ENCODE measurements at places on chromosomes 4 and X. TPM values are rescaled to one million over a fixed set of nuclear protein-coding genes. Genes with fewer than 3 reads are reported as not detected.

GRCh38 chr4:152682143-152682941 is 2.5 kb upstream of the TMEM154 start:
- H3K4me3 ChIP-seq = no peak overlapping the region
- no peaks in the 10 kb centered on the region for H3K36me3 ChIP-seq
- H3K27me3 ChIP-seq = no peaks in the 10 kb centered on the region
- DNase-seq = no peak
- H3K27ac ChIP-seq = no peak overlapping the region
- peaks cover 4% of the 10 kb centered on the region for H3K4me1 ChIP-seq

GRCh38 chr4:64001229-64001898 is 407.9 kb downstream of the TECRL start:
- no peaks in the 10 kb centered on the region for H3K4me1 ChIP-seq
- no peak overlapping the region for H3K4me3 ChIP-seq
- no peaks in the 10 kb centered on the region for H3K36me3 ChIP-seq
- no peak for DNase-seq
- H3K27me3 ChIP-seq = no peaks in the 10 kb centered on the region

- no peaks in the 10 kb centered on the region for H3K27me3 ChIP-seq
- H3K36me3 ChIP-seq = no peaks in the 10 kb centered on the region
- H3K4me3 ChIP-seq = no peak overlapping the region
- no peak for DNase-seq
- H3K4me1 ChIP-seq = no peaks in the 10 kb centered on the region
Measured at GRCh38 chr4:24175707-24176106, 285.9 kb upstream of the PPARGC1A start.

- no peak overlapping the region for H3K4me3 ChIP-seq
- DNase-seq = no peak
- no peaks in the 10 kb centered on the region for H3K27me3 ChIP-seq
- no peak overlapping the region for H3K27ac ChIP-seq
- H3K36me3 ChIP-seq = no peaks in the 10 kb centered on the region
- H3K4me1 ChIP-seq = no peaks in the 10 kb centered on the region
Measured at GRCh38 chr4:180641495-180641894, 1601.7 kb upstream of the TENM3 start.

DNA sequence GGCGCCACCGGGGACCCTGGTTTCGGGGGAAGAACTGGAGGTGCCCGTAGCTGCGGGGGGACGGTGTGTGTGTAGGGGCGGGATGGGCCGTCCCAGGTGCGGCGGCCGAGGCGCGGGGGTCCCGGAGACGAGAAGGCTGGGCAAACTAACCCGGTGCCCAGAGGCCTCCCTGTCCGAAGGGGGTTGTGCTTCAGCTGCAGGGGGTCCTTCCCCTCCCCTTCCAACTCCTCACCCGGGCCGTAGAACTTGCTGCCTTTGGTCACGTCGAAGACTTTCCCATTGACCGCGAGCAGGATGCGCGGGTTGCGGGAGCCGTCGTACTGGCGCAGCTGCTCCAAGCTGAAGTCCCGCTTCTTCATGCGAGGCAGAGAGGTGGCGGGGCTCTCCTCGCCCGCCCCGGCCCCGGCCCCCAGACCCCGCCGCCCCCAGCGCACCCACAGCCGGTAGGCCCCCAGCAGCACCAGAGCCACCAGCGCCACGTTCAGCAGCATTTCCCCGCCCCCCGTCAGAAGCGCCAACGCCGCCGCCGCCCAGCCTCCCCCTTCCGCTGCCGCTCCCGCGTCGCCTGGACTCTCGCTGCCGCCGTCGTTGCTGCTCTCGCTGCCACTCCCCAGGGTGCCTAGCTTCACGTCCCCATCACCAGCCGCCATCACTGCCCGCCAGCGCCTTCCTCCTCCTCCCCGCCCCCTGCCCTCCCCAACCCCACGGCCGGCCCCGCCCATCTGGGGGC is at the start of gene PGRMC2:
TSS of gene PGRMC2 (minus strand) at position 673 of the 730 bp plus-strand sequence. CDS start at position 650, 23 bp downstream.
- peak within 1 kb of the TSS; percentile 19 for H3K27ac ChIP-seq
- H3K27me3 ChIP-seq = no peaks in the 10 kb centered on the region
- no peaks in the 10 kb centered on the region for H3K4me1 ChIP-seq
- peaks cover 28% of the 10 kb centered on the region for H3K36me3 ChIP-seq
- H3K4me3 ChIP-seq = peak within 1 kb of the TSS; percentile 95

DNA sequence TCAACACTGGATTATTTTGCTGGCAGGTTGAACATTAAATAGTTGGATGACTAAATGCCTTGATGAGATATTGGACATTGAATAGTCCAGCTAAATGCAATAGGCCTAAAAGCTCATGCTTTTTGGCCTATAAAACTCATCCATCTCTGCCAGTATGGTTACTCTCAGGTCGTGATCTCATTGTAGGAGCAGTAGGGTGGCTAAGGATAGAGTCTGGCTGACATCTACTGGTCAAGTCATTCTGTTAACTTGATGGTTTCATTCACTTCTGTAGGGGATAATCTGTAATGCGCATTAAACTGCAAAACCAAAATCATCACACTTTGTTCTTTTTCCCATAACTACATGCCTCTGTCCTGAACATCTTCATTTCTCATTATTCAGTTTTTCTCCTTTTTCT is 227.0 kb downstream of the DKK2 start:
- no peak overlapping the region for H3K27ac ChIP-seq
- H3K4me3 ChIP-seq = no peak overlapping the region
- no peaks in the 10 kb centered on the region for H3K4me1 ChIP-seq
- H3K27me3 ChIP-seq = no peaks in the 10 kb centered on the region
- no peak for DNase-seq

TEC gene
- total RNA-seq = 1.7 TPM

HSFX1 gene
- 0.50 TPM for total RNA-seq

DNA sequence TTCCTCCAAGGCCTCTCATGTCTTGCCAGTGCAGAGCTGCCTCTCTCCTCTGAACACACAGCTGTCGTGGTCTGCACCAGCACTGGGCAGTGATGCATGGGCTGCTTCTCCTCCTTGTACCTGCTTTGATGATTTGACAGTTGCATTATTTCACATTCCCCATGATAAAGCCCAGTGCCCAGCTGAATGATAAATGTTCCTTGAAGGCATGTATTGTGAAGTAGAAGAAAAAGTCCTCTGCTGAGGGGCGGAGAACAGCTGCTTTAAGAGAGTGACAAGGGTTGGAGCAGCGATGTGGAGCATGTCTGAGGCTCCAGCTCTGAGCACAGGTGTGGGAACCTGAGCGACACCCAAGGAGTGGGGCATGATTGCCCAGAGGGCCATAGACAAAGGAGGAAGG is 21.1 kb upstream of the TRIM2 start:
- no peaks in the 10 kb centered on the region for H3K27me3 ChIP-seq
- H3K4me1 ChIP-seq = no peaks in the 10 kb centered on the region
- no peak overlapping the region for H3K4me3 ChIP-seq
- H3K27ac ChIP-seq = no peak overlapping the region
- no peak for DNase-seq
- no peaks in the 10 kb centered on the region for H3K36me3 ChIP-seq

GRCh38 chrX:18099745-18100144 is 120.9 kb downstream of the BEND2 start:
- peaks cover 17% of the 10 kb centered on the region for H3K36me3 ChIP-seq
- H3K27me3 ChIP-seq = no peaks in the 10 kb centered on the region
- DNase-seq = no peak
- no peak overlapping the region for H3K4me3 ChIP-seq

GRCh38 chr4:101604976-101605375 is 185.6 kb upstream of the BANK1 start:
- H3K27ac ChIP-seq = no peak overlapping the region
- H3K4me1 ChIP-seq = no peaks in the 10 kb centered on the region
- H3K4me3 ChIP-seq = no peak overlapping the region
- peaks cover 7% of the 10 kb centered on the region for H3K36me3 ChIP-seq
- H3K27me3 ChIP-seq = no peaks in the 10 kb centered on the region

DNA sequence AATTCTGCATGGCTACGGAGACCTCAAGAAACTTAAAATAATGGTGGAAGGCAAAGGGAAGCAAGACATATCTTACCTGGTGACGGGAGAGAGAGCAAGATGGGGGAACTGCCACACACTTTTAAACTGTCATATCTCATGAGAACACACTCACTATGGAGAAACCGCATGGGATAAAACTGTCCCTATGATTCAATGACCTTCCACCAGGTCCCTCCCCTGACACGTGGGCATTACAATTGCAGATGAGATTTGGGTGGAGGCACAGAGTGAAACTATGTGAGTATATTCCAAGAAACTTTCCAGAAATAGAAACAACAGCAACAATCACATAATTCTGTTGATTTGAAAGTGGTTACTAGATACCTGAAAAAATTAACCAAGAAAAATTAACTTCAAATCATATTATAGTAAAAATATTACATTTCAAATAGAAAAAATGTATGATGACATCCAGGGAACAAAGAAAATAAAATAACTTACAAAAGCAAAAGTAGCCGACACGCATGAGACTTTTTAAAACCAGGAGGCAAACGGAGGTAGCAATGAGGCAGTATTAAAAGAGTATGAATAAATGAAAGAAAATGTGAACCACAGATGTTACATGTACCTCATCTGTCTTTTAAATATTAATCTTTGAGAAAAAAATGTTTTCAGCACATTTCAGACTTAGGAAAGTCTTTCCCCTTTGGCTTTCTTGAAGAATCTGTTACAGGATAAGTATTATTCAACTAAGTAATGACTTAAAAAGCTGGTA is 879.5 kb downstream of the TECRL start:
- no peaks in the 10 kb centered on the region for H3K36me3 ChIP-seq
- no peaks in the 10 kb centered on the region for H3K27me3 ChIP-seq
- no peak for DNase-seq
- H3K4me3 ChIP-seq = no peak overlapping the region

LDB2 gene
- total RNA-seq = 25.8 TPM

- H3K4me3 ChIP-seq = no peak overlapping the region
- no peaks in the 10 kb centered on the region for H3K36me3 ChIP-seq
- DNase-seq = no peak
- H3K27ac ChIP-seq = no peak overlapping the region
Measured at GRCh38 chrX:30414144-30414543, 105.0 kb upstream of the NR0B1 start.

DNA sequence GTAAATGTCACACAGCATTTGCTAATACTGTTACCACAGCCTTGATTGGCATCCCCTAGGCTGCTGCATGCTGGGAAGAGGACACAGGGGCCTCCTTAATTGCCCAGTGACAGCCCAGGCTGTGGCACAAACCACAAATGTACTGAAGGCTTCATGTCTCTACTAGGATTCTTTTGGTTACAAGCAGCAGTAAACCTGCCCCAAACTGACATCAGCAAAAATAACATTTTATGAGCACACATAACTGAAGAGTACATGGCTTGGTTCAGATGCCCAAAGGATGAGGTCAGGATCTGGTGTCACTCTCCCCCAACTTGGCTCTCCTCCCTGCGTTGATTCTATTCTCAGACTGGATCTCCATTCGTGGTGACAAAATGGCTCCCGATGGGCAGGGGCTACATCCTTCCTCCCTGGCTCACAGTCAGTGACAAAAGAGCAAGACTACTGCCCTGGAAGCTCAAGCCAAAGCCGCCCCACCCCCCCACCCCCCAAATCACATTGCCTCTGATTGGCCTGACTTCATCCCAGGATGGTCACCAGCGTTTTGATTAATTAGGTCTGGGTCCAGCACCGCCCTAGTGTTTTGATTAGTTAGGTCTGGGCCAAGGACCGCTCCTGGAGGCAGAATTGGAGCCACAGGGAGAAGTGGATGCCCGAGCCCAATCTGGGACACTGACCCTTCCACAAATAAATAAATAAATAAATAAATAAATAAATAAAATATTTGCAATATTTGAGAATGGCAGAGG is 180.5 kb upstream of the RBPJ start:
- DNase-seq = no peak
- no peaks in the 10 kb centered on the region for H3K4me1 ChIP-seq
- no peaks in the 10 kb centered on the region for H3K27me3 ChIP-seq
- H3K4me3 ChIP-seq = no peak overlapping the region

GRCh38 chr4:13215560-13215959 is 268.6 kb downstream of the RAB28 start:
- H3K4me1 ChIP-seq = no peaks in the 10 kb centered on the region
- no peaks in the 10 kb centered on the region for H3K27me3 ChIP-seq
- H3K4me3 ChIP-seq = no peak overlapping the region
- peaks cover 9% of the 10 kb centered on the region for H3K36me3 ChIP-seq
- no peak for DNase-seq
- no peak overlapping the region for H3K27ac ChIP-seq

DNA sequence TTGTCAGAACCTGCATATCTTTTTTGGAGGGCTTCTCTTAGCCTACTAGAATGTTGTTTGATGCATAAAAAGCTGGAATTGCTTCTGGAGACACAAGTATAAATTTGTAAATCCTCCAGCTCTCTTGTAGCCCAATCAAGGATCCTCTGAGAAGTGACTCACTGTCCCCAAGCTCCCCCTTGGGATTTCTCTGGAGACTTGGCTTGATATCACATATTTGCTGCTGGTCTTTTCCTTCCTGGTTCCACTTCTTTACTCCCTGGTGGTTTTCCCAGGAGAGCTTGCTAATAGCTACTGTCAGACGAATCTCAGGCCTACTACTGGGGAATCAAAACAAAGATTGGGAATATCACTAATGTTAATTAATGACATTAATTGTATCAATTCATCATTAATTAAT is 173.1 kb downstream of the STK32B start:
- H3K27me3 ChIP-seq = no peaks in the 10 kb centered on the region
- no peak overlapping the region for H3K27ac ChIP-seq
- H3K36me3 ChIP-seq = peaks cover 8% of the 10 kb centered on the region
- no peaks in the 10 kb centered on the region for H3K4me1 ChIP-seq
- no peak overlapping the region for H3K4me3 ChIP-seq

DNA sequence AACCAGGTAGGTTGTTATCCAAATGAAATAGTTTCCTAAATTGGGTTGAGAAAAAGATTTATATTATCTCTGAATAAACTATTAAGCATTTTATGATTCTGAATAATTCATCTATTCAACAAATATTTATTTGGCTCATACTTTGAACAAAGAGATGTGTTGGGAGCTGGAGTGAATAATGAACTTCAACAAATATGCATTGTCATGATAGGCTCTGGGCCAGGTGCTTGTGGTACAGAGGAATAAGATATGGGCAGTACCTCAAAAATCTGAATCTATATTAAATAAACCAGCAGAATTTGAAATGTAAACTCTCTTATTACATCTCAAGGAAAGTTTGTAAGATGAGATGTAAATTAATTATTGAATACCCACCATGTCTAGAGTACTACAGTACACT is 75.7 kb upstream of the DCLK2 start:
- H3K36me3 ChIP-seq = no peaks in the 10 kb centered on the region
- H3K4me3 ChIP-seq = no peak overlapping the region
- DNase-seq = no peak

- peak; percentile 91 for DNase-seq
- H3K36me3 ChIP-seq = peaks cover 26% of the 10 kb centered on the region
- peaks cover 13% of the 10 kb centered on the region for H3K4me1 ChIP-seq
- H3K4me3 ChIP-seq = no peak within 1 kb of the TSS
- H3K27ac ChIP-seq = peak within 1 kb of the TSS; percentile 21
Measured at GRCh38 chr4:137531986-137532868, at the start of gene PCDH18. TSS of gene PCDH18 (minus strand) at chr4:137532494. CDS start at chr4:137532088, 406 bp downstream.

GLRA3 gene
- total RNA-seq = 0.09 TPM

DNA sequence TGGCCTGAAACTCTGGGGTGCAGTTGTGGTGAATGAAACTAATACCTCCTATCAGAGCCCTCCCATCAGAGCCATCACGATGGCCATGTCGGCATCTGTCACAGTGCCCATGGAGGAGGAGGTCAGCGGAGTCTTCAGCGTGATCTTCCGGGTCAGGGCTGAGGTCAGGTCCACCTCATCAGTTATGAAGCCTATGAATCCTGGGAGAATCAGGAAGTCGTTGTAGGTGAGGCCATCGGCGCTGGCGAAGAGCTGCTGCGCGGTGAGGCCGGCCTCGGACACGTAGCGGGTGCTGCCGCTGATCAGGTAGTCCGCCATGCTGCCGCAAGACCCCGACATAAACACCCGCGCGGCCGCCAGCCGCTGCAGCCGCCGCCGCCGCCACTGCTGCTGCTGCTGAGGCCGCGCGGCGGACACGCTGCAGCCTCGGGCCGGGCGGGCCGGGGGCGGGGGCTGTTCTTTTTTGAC is 376.7 kb upstream of the MAOA start:
- no peaks in the 10 kb centered on the region for H3K27me3 ChIP-seq
- H3K27ac ChIP-seq = no peak overlapping the region
- peaks cover 3% of the 10 kb centered on the region for H3K36me3 ChIP-seq
- H3K4me1 ChIP-seq = no peaks in the 10 kb centered on the region
- no peak for DNase-seq

All from H9 (cell line).